K562 (cell line): ENCODE measurements at places on chromosomes 3 and 15.

GRCh38 chr3:132595014-132595413, 2.1 kb upstream of the ACKR4 start:
- DNase-seq, result no peak

GRCh38 chr15:39583596-39584265, 2.9 kb downstream of the THBS1 start:
- peak; percentile 34 for DNase-seq

DNA sequence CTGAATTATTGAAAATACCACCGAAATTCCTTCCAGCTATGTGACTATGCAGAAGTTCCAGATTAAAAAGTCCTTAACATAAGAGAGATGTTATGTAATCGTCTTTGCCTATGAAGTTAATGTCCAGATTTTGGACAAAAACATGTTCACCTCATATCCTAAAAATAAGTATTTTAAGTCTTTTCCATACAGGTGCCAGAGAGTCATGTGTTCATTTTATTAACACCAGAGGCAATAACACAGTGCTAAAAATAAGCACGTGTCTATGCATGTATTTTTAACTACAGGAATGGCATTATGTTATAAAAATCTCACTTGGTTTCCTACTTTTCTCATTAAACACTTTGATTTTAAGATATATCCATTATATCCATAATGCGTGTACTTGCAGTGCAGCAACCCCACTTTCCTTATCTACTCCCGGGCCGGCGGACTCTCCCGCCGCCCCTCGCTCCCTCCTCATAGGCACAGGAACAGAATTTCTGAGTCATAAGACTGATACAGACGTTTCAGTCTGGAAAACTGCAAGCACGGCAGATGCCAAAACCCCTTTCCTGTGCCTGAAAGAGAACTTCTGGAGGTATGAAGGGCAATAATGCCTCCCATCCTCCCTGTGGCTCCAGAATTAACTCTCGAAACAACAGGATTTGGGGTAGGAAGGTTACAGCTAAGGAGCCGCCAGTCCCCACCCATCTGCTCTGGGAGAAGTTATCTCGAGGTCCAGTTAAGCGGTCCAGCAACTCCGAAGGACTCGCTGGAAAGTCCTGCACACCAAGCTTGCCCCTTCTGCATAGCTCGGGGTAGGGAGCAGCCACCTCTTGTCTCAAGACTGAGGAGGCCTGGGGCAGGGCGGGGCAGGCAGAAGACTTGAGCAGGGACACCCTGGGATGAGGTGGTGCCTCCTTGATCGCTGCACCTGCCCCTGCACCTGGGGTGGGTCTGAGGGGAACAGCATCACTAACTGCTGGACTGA, 22.3 kb upstream of the PSTPIP1 start:
- DNase-seq, result no peak

DNA sequence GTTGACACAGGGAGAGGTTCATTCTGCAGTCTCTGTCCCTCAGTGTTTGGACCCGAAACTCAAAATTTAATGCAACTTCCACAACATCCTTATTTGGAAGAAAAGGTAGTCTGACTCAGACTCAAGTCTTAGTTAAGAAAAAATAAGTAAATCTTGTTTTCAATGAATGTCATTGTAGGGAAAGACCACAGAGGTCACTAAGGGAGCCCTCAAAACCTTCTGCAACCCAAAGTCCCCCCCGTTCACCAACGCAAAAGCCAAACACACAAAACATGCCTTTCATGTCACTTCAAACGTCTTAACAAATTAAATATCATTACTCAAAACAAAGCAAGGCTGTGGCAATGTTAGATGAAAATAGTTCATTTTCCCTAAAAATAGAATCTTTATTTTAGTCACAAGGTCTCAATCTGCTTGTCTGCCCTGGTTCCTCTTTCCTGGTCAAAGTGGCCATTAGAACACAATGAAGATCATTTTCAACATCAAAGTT, 20.9 kb upstream of the SSUH2 start:
- no peak for DNase-seq

DNA sequence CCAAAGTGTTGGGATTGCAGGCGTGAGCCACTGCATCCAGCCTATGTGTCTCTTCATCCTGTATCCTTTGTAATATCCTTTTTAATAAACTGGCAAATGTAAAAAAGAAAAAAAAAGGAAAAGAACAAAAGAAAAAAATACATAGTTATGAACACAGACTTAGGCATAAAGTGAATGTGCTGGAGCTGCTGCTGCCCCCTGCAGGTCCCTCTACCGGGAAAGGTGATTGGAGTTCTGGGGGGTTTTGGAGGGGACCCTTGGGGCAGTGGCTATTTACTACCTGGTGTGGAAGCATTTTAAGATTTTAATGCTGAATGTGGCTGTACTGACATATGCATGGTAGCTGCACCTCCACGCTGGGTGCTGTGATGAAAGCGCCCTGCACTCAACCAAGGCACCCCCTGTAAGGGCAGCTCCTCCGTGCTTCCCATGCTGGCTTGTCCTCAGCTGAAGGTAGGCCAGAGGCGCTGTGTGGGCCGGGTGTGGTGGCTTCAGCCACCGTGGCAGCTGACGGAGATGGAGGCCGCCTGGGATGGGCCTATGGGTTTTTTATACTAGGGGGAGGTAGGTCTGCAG, 49.9 kb downstream of the RPLP1 start:
- DNase-seq, result no peak

DNA sequence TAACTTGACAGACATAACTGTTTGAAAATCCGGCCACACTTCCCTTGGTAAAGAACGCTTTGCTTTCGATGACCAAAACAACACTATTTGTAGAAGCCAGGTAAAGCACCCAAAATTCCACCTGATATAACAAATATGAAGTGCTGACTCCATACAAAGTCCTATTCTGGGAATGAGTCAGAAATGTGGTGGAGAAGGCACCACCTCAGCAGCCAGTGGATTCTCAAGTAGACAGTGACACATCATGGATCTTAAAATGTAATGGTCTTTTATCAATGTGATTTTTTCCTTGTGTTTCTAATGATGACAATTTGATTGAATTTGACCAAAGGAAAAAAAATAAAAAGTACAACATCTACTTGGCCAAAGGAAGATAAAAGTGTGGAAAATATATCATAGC, 135.0 kb upstream of the WNT5A start:
- DNase-seq, result no peak

- no peak for DNase-seq
Observed at GRCh38 chr15:42772144-42772543, 35.2 kb upstream of the CDAN1 start.

DNA sequence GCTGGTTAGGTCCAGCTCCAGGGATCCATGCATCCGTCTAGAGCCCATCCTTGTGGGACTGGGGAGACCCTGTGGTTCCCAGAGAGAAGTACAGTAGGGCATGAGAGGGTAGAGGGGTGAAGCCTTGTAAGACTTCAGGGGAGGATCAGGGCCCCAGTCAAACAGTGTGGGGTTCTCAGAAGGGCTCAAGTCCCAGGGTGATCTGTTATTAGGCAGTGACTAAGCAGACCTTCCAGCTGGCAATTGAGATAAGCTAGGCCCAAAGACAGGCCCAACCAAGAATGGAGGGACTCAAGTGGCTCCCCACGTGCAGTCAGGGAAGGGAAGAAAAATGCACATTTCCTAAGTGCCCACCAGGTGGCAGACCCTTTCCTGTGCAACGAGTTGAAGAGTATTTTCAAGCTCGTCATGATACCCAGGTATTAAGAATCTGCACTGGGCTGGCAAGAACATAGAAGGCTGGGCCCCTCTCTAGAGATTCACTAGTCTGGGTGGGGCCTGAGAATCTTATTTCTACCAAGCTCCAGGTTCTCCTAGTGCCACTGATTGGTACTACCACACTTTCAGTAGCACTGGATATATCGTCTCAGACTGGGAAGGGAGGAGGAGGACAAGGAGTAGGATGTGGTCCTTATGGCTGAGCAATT, 240.8 kb downstream of the NR1D2 start:
- DNase-seq, result peak; percentile 89

DNA sequence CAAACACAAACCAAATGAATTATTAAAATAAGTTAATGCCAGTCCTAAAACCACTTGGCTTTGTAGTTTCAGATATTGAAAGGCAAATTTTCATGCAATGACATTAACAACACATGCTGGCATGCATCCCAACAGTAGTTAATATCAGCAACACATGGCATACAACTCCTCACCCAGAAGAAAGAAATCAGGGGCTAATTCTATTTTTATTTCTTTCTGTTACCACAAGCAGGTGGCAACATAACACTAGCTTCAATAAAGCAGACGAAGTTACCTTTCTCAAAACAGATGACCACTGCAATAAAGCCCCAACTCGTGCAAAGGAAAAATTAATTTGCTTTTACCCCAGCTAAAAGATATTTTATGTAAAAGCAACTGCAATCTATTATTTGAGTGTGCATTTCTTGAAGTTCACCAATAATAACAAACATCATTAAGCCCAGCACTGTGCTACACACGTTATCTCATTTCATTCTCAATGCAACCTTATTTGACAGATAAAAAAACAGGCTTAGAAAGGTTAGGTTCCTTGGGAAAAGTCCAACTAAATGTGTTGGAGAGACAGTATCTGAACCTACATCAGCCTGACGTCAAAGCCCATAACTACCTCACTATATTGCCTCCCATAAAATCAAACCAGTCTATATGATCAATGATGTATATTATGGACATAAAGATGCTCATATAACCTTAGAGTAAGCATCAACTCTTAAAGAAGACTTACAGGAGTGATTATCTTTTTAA, 2.8 kb downstream of the TOP2B start:
- DNase-seq, result no peak

- no peak for DNase-seq
Observed at GRCh38 chr15:39473298-39473947, 107.5 kb upstream of the THBS1 start.

- no peak for DNase-seq
Observed at GRCh38 chr3:48581621-48582481, 13.3 kb downstream of the COL7A1 start.

- no peak for DNase-seq
Observed at GRCh38 chr15:72233769-72234168, 2.8 kb upstream of the PKM start.

DNA sequence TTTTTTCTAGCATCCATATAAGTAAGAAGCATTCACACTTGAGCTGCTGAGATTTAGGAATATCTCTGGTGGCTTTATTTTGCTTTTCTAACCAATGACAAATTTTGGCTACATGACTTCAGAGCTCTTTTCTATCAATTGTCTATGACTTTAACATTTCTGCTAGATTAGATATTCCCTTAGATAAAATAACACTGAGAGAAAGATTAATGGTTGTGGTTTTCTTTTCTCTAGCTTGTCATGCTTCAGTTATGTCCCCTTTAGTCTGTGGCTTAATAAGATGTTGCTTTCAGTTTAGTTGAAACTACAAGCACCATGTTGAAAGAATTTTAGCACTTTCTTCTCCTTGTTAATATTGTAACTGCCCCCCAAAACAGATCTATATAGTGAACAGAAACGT, 665.6 kb upstream of the CCDC54 start:
- DNase-seq, result no peak

- DNase-seq, result peak; percentile 72
Observed at GRCh38 chr3:33131331-33132018, 17.7 kb downstream of the CRTAP start.

GRCh38 chr15:80841541-80841940, 62.4 kb downstream of the CEMIP start:
- DNase-seq, result peak; percentile 71

- DNase-seq, result no peak
Observed at GRCh38 chr3:126294211-126294808, 62.9 kb downstream of the KLF15 start.
